ENCODE measurements at places on chromosomes 4 and X. TPM values are rescaled to one million over a fixed set of nuclear protein-coding genes. Genes with fewer than 3 reads are reported as not detected.

The TRPC3 gene
- total RNA-seq = 0.06 TPM

The CXCL9 gene
- total RNA-seq = not detected

The HTT gene
- 29.4 TPM for total RNA-seq

The KLHL34 gene
- 0.12 TPM for total RNA-seq

The IL9R gene
- total RNA-seq = 0.07 TPM

The DRD5 gene
- total RNA-seq = not detected

The ATP2B3 gene
- not detected for total RNA-seq

The PLAC1 gene
- not detected for total RNA-seq

The MUC7 gene
- total RNA-seq = not detected
